ENCODE measurements at places on chromosomes 16 and 17.

- DNase-seq, result no peak
Measured at GRCh38 chr16:22890976-22891375, 77.0 kb downstream of the HS3ST2 start.

DNA sequence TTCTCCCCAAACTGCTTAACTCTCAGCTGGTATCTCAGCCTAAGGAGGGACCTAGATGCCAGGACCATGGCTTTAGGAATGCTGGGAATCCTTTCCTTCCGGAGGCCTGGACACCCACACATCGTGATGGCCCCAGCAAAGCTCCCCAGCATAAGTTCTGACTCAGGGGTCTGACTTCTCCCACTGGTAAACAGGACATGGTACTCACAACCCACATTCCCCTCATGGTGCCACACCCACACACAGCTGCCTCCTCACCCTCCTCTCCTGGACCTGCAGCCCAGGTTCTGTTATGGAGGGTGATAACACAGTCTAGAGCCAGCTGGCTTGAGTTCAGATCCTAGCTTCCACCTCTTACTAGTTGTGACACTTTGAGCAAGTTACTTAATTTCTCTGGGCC, 719 bp upstream of the RNF227 start:
- DNase-seq, result no peak

GRCh38 chr16:89175280-89176146, 4.0 kb downstream of the CDH15 start:
- DNase-seq, result no peak

DNA sequence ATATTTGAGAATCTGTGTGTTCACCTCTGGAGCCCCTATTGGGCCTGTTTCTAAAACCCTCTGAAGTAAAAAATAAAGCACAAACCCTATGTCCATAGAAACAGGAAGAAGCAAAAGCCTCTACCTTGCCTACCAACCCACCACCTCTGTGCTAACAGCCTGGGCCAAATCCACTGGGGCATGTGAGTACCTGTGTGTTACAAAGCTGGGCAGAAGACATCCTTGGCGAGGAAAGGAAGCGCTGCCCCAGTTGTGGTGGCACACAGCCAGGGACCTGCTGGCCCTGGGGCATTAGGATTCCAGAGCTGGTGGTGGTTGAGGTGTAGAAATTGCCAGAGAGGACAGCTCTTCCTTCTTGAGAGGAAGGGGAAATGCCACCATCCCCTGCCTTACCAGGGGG, 30.0 kb downstream of the MYO18A start:
- DNase-seq, result peak; percentile 68

GRCh38 chr17:63040816-63041215, 74.8 kb downstream of the TANC2 start:
- no peak for DNase-seq

- DNase-seq, result no peak
Measured at GRCh38 chr17:80742091-80742490, 197.5 kb downstream of the RPTOR start.

DNA sequence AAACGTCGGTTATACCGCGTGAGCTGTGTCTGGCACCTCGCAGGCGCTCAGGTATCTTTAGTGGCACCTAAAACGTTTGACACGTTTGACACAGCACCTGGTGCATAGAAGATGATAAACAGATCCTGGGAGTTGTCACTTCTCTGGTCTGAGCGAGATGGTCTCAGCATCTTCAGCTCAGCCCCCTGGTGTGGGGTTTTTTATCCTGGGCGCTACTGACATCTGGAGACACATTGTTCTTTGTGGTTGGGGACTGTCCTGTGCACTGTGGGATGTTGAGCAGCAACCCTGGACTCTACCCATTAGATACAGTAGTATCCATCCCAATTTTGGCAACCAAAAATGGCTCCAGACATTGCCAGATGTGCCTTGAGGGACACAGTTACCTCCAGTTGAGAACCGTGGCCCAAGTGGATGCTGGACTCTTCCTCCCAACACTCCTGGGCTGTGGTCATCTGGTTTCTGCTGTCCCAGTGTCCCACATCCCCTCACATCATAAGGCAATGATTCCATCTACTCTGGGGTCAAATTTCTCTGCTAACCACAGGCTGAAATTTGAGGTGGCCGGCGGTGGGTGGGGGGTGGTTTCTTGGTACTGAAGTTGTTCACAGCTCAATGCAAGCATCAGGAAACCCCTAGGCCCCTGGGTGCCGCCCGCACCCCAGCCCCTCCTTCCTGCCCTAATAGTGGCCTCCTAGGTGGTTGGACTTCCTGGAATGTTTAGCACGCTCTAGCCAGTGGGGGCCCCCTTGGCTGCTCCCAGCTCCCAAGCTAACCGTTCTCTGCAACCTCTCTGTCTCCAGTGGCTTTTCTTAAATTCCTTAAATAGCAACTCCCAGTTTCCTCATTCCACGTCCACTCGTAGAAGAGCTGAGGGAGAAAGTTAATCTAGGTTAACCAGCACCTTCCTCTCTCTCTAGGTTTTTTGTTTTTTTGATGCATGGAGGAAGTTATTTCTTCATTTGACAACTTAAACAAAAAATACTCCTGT, 124.8 kb downstream of the ABCC1 start:
- DNase-seq, result no peak

Data from B cell (primary cell).